BJ (cell line): ENCODE measurements at places on chromosomes 4 and X. TPM values are rescaled to one million over a fixed set of nuclear protein-coding genes. Genes with fewer than 3 reads are reported as not detected.

The TMPRSS11D gene
- not detected in 2 replicates for polyA plus RNA-seq

DNA sequence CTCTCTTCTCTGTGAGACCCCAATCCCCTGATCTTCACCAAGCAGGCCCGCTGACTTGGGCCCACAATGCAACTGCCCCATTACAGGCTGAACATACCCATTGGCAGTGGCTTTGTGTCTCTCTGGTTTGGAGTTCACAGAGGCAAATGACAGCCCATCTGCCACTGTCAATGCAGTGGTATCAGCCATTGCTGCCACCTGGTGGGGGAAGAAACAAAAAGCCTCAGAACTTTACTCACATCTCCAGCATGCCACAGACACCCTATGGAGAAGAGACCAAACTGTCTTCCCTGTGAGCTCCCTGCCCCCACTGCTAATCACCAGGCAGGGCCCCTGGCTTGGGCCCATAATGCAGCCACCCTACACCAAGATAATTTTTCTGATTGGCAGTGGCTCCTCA is 729.3 kb upstream of the ACTRT1 start:
- no peak for DNase-seq

- no peak for DNase-seq
These were observed 32.7 kb upstream of the PROM1 start for GRCh38 chr4:16116493-16116990.

DNA sequence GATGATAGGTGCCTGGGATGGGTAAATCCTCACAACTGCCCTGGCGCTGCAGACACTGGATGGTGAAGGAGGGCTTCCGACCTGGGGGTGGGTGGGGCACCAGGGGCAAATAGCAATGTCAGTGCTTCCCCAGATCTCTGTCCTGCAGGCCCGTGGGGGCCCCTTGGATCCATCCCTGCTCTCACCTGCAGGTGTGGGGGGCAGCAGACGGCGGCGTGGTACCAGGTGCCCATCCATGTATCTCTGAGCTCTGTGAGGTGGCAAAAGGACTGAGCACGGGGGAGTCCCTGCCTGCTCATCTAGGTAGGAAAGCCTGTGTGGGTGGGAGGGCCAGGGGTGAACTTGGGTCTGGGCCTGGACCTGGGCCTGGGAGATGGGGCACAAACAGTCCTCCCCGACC is 6.5 kb upstream of the SYP start:
- DNase-seq = no peak

GRCh38 chr4:153735906-153736461 is 23.8 kb downstream of the RNF175 start:
- no peak for DNase-seq

- no peak for DNase-seq
These were observed 44.8 kb downstream of the GSX2 start for GRCh38 chr4:54144661-54145171.

GRCh38 chr4:186823989-186824388 is 100.3 kb upstream of the FAT1 start:
- no peak for DNase-seq

GRCh38 chrX:25049971-25050370 is 34.2 kb upstream of the ARX start:
- no peak for DNase-seq
